ENCODE measurements at places on chromosomes 6 and 20. TPM values are rescaled to one million over a fixed set of nuclear protein-coding genes. Genes with fewer than 3 reads are reported as not detected.

DNA sequence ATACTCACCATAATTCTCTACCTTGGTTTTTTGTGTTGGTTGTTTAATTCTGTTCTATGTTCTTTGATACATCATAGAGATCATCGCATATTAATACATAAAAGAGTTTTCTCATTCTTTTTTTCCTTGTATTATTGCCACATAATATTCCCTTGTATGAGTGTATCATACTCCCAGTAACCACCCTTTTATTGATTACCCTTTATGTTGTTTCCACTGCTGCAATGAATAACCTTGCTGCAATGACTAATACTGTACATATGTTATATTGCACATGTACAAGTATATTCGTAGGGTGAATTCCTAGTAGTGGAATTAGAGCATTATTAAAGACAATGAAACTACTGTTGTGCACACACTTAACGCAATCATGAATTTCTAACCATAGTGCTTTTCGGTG is 9.1 kb upstream of the SF3B5 start:
- DNase-seq = no peak

GRCh38 chr6:152552616-152553209 is 84.4 kb downstream of the SYNE1 start:
- peak; percentile 86 for DNase-seq

DNA sequence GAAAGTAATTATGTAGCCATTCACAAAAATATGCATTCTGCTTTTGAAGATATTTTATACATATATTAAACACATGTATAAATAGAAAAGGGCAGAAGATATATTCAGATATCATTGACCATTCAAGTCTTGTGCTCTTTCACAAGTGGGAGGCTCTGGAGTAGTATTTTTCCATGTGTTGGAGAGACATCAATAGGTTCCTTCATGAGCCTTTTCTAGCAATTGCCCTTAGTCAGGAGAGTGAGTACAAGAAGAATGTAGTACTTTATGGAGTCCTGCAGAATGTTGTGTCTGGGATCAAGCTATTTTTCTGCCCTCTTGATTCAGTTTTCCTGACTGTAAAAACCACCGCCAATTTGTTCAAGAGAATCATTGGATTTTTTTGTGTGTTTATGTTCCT is 117.9 kb downstream of the LRRC1 start:
- DNase-seq = no peak

- no peak for DNase-seq
Measured at GRCh38 chr6:159919011-159919511, 28.3 kb downstream of the MAS1 start.

GRCh38 chr6:56459030-56459805 is 183.5 kb downstream of the DST start:
- no peak for DNase-seq

DNA sequence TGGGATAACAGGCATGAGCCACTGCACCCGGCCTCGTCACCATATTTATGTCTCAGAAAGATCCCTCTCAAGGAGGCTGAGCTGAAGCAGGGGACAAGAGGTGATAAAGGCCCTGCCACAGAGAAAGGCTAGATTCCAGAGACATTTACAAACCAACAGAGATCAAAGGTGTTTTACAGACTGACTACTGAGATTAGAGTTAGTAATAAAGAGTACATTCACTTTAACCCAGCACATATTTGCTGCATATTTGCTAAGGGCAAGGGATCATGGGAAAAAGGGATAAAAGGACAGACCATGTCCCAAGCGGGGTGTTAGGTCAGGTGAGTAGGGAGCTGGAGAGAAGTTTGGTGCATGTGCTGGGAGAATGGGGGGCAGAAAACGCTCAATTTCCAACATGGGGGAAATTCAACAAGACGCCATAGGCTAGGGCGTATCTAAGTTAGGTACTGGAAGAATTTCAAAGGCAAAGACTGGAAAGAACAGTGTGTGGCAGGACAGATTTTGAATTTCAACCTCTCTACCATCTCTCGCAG is 43.8 kb upstream of the SEC63 start:
- DNase-seq = no peak

- DNase-seq = no peak
Measured at GRCh38 chr6:113709936-113710509, 147.1 kb upstream of the MARCKS start.

- DNase-seq = no peak
Measured at GRCh38 chr6:33690766-33691165, 20.7 kb downstream of the UQCC2 start.

- no peak for DNase-seq
Measured at GRCh38 chr20:47396762-47397476, 40.4 kb upstream of the ZMYND8 start.

- DNase-seq = no peak
Measured at GRCh38 chr6:12343440-12344162, 53.4 kb downstream of the EDN1 start.

- DNase-seq = no peak
Measured at GRCh38 chr6:75327807-75328206, 43.2 kb upstream of the TMEM30A start.

DNA sequence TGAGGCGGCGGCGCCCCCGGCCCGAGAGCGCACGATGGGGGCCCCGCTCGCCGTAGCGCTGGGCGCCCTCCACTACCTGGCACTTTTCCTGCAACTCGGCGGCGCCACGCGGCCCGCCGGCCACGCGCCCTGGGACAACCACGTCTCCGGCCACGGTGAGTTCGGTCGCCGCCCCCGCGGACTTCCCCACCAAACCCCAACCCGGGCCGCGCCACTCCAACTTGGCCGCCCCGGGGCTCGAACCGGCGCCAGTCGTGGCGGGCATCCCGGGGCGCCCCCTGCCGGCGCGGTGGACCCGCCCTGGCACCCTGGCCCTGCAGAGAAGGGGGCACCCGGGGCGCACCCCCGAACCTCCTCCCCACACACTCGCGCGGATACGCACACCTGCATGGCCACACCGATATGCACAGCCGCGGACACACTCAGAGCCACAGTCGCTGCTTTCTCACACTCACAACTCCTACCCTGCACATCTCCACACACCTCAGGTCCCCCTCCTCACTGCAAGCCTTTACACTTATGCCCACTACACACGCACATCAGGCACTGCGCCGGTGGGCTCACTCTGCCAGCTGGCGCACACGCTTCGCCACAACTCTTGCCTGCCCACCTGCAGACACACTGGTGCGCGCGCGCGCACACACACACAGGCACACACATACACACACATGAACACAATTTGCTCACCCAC is 535 bp downstream of the VSTM2L start:
- DNase-seq = no peak

DNA sequence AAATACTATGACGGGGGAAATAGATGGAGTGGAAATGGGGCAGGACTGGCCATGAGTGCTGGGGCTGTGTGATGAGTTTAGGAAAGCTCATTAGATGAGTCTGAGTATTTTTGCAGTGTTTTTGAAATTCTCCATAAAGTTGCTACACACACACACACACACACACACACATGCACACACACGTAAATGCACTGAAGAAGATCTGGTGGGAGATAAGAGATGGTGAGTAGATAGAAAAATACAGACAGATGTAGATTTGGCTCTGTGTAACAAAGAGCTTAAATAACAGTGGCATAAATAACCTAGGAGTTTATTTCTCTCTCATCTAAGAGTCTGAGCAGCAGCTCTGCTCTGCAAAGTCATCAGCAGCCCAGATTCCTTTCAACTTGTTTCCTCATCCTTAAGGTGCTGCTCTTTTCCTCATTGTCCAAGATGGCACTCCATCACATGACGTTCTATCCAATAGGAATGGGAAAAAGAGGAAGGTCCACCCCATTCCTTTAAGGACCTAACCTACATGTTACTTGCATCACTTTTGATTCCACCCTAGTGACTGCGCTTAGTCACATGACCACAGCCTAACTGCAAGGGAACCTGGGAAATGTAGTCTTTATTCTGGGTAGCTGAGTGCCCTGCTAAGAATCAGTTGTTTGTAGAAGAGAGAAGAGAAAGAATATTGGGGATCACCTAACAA is 76.4 kb downstream of the EYA2 start:
- DNase-seq = no peak

DNA sequence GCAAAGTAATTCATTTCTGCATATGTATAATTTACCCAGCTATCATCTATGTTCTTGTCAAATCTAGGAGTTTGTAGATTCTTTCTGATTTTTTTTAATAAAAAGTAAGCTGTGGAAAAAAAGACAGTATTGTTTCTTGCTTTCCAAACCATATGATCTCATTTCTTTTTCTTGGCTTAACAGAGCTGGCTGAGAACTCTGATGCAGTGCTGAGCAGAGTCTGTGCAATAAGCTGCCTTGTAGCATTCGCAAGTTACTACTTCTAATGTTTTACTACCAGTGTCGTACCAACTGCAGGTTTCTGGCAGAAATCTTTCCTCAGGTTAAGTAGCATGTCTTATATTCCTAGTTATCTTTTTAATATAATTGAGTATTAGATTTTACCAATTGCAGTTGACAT is 15.6 kb downstream of the RRBP1 start:
- no peak for DNase-seq

DNA sequence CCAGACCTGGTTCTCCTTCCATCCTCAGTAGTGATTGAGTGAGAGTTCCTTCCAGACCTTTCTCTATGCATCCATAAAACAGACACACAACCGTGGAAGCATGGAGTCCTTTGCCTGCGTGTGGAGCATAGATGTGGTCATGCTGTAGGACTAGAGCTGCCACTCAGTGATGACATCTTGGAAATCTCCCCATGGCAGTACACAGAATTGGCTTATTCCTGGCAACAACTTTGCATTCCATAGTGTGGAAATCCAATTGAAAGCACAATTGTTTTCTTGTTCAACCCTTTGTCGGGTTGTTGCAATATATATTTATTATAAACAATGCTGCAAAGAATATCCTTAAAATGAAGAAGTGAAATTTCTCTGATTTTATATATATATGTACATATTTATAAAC is 547.8 kb downstream of the CDH26 start:
- DNase-seq = no peak

GRCh38 chr6:157808405-157808950 is 14.6 kb upstream of the SNX9 start:
- no peak for DNase-seq

DNA sequence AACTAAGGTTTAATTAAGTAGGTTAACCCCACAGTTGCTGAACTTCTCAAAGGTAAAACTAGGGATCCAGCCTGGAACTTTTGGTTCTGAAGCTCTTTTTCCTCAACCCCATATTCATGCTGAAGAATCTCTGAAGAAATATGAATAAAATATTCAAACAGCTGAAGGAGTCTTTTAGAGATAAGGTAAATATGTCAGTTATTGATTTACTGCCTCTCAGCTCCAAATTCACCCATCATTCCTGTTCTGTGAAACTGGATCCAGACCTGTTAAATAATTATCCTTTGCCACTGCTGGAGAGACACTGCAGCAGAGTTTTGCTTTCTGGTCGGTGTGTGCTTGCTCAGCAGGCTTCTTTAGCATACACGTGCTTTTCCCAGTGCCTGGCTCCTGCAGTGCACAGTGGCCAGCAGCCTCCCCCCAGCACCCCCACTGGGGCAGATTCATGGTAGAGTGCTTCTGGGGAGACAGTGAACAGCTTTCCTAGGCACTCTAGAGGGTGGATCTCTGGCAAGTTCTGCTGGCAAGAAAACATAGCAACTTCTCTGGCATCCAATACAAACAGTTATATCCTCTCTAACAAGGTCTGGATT is 62.0 kb upstream of the BCLAF1 start:
- DNase-seq = no peak

DNA sequence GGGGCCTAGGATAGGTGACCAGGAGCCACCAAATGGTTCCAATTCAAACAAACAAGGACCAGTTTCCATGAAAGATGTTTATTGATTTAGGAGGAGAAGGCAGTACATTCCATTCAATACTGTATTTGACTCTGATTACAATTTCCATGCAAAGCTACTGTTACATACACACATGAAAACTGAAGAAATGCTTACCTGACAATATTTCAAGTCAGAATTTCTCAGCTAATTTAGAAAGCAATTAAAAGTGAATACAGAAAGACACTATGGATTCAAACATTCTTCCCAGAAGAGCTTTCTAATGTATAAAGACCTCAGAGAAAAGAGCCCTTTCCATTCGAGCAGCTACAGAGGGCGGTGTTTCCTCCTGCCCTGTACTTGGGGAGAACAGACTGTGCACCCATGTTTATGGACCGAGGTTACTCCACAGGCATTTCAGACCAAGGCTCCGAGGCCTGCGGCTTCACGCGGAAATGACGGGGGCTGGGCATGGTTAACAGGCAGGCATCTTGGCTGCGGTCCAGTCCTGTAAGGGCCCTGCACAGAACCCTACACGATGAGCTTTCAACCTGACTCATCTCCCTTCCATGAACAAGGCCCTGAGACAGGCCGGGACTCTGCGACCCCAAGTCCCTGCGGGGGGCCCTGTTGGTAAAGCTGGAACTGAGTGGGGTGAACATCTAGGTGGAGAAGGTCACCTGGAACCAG is 25.7 kb upstream of the TCFL5 start:
- DNase-seq = peak; percentile 75

- DNase-seq = peak; percentile 88
Measured at GRCh38 chr6:1596088-1596852, 13.4 kb upstream of the FOXC1 start.

DNA sequence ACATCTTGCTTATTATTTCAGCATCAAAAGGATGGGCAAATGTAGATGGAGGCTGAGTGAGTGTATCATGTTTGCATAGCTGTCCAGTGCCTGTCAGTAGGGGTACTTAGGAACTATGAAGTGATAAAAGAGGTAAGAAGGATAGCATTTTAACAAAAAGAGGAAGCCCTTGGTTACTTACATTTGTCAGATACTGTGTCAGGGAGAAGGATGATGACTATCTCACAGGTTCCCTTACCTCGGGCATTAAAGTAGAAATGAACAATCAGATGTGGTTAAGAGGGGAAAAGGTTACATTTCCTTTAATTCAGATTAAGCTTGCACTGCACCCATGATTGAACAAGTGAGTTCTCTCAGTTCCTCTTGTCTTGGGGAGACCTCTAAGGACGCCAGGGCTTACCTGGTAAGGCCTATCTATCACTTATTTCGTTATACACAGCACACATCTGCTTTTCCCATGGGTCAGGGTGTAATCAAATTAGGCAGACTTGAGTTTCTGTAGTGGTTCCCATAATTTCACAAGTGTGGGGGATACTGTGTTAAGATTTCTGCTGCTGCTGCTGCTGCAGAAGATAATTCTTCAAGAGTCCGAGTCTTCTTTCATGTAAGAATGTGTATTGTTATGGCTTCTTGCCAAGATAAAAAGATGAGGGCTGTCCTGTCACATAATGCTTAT is 4.5 kb downstream of the FOXO3 start:
- no peak for DNase-seq

GRCh38 chr20:47099825-47100441 is 205.3 kb downstream of the EYA2 start:
- DNase-seq = no peak

- no peak for DNase-seq
Measured at GRCh38 chr20:33372993-33373441, 28.3 kb downstream of the CDK5RAP1 start.

- no peak for DNase-seq
Measured at GRCh38 chr20:6651016-6651415, 116.5 kb upstream of the BMP2 start.

GRCh38 chr6:112116221-112116620 is 28.8 kb downstream of the FAM229B start:
- DNase-seq = no peak

- no peak for DNase-seq
Measured at GRCh38 chr6:113271437-113271836, 585.7 kb upstream of the MARCKS start.

The MAP3K5 gene
- 17.6 TPM for total RNA-seq

The FOXS1 gene
- 6.1 TPM for total RNA-seq

The KCNK16 gene
- total RNA-seq = not detected

The USP49 gene
- 1.7 TPM for total RNA-seq

The MCCD1 gene
- not detected for total RNA-seq

The CRISP2 gene
- not detected for total RNA-seq

The PSMA7 gene
- 198 TPM for total RNA-seq

The HLA-DRA gene
- 94.0 TPM for total RNA-seq

The HLA-DRB1 gene
- total RNA-seq = 27.6 TPM

The BTN1A1 gene
- total RNA-seq = not detected

The VWA7 gene
- total RNA-seq = 21.5 TPM

The TREML2 gene
- 0.22 TPM for total RNA-seq
